NK-92 treated with Interleukin-12 subunit alpha and Interleukin-12 subunit beta, amount 100 ng/mL, for 24 hours (cell line): ENCODE measurements at places on chromosomes 16 and 17.

GRCh38 chr16:75029854-75030253 is 31.0 kb downstream of the ZNRF1 start:
- DNase-seq: no peak

DNA sequence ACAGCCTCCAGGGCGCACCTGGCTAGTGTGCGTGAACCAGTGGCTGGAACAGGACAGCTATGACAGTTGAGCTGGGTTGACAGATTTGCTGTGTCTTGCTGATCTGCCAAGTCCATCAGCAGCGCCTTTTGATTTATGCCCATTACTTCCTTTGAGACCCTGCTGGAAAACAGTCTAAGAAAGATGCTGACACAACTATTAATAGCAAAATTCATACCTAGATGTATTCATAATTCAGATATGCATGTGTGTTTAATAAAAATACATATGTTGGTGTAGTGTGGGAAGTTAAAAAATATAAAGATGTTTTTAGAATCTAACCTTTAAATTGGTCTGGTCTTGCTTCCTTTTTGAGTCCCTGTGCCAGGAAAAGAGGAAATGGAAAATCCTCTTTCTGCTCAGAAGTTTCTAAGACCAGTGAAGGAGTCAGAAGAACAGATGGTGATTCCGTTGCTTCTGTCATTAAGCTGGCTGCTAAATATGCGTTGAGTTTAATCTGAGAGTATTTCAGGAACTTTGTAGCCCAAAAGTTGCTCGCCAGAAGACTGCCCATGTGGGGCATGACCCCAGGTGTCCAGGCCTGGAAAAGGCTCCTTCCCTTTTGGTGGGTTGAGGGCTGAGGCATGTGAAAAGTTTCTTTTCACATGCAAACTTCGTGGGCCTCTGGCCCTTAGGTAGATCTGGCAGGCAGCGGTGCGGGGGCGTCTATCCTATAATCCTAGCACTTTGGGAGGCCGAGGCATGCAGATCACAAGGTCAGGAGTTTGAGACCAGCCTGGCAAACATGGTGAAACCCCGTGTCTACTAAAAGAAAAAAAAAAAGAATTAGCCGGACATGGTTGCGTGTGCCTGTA is 40.0 kb upstream of the ENDOV start:
- no peak for DNase-seq

- peak; percentile 67 for DNase-seq
These were observed 375 bp upstream of the SPN start for GRCh38 chr16:29662729-29663015.

GRCh38 chr16:11393861-11394592 is 48.8 kb downstream of the RMI2 start:
- no peak for DNase-seq

GRCh38 chr16:66091471-66091891 is 275.0 kb upstream of the CDH5 start:
- DNase-seq: no peak

DNA sequence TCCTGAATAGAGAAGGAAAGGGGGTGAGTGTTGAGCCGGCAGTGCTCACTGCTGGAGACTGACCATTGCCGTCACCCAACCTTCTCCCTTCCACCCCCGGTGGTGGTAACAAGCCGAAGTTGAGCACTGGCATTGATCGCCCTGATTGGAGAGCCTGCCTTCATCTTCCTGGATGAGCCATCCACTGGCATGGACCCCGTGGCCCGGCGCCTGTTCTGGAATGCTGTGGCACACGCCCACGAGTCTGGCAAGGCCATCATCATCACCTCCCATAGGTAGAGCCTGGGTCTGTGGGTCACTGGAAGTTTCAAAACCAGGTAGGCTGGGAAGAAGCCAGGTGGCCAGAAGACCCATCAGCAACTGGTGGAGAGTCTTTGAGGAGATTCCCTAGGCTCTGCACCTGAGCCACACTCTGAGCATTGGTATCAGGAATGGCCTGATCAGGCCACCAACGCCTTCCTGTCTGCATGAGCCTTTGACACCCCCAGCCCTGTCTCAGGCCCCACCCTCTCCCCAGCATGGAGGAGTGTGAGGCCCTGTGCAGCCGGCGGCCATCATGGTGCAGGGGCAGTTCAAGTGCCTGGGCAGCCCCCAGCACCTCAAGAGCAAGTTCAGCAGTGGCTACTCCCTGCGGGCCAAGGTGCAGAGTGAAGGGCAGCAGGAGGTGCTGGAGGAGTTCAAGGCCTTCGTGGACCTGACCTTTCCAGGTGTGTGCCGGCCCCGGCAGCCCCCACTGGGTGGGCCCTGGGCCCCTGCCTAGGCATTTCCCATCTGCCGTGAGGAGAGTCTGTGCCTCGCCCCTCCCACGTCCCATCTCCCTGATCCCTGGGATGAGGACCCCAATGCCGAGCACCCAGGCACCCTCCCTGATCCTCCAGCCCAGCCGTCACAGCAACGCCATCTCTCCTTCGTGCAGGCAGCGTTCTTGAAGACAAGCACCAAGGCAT is 4.9 kb upstream of the CCNF start:
- DNase-seq: no peak

- no peak for DNase-seq
These were observed 609.4 kb upstream of the SOX9 start for GRCh38 chr17:71511266-71511995.

DNA sequence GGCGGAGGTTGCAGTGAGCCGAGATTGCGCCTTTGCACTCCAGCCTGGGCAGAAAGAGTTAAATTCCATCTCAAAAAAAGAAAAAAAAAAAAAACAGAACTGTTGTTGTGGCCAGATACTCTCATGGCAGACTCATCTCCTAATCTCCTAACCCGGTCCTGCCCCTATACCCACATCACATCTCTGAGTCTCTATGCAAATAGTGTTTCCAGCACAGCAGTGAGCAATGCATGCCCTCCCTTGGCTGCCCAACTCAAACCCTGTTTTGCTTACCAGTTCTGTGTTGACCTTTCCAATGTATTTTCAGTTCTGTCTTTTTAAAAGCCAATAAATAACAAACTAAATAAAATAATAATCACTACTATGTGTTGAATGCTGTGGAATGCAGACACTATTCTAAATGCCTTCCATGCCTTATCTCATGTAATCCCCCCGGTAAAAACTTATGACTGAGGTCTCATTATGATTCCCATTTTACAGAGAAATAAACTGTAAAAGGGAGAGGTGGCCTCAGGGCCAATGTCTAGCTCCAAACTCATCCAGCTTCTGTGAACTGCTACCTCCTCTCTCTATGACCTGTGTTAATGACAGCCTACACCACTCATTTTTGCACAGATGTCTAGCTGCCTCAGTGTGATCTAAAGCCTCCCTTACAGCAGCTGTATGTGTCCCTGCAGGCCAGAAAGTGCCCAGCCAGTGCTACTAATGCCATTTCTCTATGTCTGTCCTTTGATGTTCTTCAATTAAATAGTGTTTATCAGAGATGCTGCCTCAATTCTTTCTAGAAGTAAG is 289.8 kb downstream of the HS3ST3B1 start:
- DNase-seq: no peak

DNA sequence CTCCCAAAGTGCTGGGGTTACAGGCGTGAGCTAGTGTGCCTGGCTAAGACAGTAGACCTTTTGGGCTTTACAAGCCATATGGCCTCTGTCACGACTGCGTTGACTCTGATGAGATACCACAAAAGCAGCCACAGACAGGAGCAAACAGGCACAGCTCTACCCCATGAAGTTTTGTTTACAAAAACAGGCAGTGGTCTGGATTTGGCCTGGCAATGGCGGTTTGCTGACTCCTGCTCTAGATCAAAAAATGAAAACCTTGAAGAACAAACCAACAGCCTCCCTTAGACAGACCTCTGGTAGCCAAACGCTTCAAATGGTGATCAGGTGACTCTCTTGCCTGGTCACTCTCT is 20.7 kb downstream of the SLC43A2 start:
- DNase-seq: no peak

GRCh38 chr17:17820046-17820445 is 16.7 kb downstream of the SREBF1 start:
- no peak for DNase-seq

- no peak for DNase-seq
These were observed 45.6 kb downstream of the PRMT7 start for GRCh38 chr16:68356249-68356918.

- no peak for DNase-seq
These were observed 51.5 kb downstream of the BANP start for GRCh38 chr16:88002749-88003148.

GRCh38 chr16:25823891-25824290 is 132.1 kb downstream of the HS3ST4 start:
- no peak for DNase-seq

- no peak for DNase-seq
These were observed 49.0 kb downstream of the CHD9 start for GRCh38 chr16:53103811-53104210.

DNA sequence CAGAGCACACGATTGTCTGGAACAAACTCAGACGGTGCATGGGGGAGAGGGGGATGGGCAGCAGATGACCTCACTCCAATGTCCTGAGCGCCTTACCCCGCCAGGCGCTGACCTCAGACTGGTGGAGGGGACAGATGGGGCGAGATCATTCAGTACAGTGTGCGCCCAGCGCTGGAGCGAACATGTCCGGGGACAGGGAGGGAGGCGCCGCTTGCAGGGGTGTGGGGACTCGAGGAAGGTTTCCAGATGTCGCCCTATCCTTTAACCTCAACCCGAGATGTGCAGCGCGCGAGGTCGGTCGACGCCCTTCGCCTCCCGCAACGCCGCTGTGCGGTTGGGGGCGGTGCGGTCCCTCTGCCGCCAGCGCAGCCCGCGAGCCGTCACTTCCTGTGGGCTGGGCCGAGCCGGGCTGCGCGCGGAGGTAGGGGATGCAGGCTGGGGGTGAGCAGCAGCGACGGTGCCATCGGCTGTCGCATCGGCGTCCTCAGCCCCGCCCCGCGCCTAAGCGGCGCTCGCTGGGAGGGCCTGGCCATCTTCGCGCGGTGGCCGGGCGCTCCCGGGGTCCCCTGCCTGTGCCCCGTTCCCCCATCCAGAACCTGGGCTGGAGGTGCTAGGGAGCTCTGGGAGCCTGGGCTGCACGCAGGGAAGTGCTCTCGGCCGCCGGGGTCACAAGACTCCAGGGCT is 5.3 kb upstream of the CDR2L start:
- DNase-seq: peak; percentile 78

GRCh38 chr16:68972720-68973119 is 129.4 kb downstream of the TANGO6 start:
- no peak for DNase-seq

GRCh38 chr16:84552135-84552534 is 47.7 kb upstream of the MEAK7 start:
- no peak for DNase-seq

- DNase-seq: no peak
These were observed 23.1 kb downstream of the STAT3 start for GRCh38 chr17:42365136-42365535.

DNA sequence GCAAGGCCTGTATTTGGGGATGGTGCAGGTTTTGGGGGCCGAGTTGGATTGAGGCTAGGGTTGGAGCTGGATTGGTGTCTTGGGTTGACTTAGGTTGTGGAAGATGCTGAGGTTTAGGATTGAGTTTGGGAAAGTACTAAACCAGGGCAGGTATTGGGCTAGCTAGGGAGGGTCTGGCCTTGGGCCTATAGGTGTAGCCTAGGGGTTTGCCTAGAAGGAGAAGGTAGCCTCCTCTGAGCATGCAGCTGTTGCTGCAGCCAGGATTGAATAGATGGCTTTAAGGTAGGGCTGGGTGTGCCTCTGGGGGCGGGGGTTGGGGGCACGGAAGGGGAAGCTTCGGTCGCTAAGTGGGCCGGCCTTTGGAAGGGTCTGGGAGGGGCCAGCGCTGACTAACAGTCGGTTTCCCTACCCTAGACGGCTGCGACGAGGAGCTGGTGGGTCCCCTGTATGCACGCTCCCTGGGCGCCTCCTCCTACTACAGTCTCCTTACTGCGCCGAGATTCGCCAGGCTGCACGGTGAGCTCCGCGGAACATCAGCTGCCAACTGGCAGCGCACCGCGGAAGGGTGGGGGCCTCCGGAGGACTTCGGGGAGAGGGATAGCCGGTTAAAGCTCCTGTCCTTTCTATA is 1.2 kb downstream of the CNTNAP1 start:
- DNase-seq: no peak

- no peak for DNase-seq
These were observed 138.4 kb upstream of the GSE1 start for GRCh38 chr16:85474621-85475217.

DNA sequence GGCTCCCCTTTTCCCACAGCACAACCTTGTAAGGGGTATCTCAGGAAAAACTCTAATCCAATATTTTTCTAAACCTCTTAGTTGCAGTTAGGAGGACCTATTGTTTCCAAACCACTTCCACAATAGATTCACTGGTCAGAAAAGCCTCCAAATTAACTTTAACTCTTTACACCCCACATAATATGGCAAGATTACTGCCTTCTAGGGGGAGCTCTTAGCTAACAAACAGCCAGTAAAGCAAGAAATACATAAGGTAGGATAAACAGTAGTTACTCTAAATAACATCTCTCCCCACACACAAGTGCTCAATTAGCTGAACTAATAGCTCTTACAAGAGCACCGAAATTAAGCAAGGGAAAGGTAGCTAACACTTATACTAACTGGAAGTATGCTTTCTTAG is 192.1 kb upstream of the KIF2B start:
- DNase-seq: no peak

DNA sequence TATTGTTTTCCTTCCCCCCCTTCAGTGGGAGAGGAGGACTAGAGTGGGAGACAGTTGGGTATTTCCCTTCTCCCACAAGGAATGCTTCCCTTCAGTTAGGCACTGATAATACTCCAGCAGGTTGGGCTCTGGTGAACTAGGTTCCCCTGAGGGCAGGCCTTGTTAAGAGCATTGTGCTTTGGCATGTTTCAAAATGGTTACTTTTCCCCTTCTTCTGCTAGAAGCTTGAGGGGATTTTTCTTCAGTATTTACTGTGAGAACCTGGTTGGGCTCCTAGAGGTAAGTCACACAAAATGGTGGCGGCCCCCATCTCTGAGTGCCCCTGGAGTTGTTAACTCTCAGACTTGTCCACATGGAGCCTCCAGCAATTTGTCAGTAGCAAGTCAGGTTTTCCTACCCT is 156.2 kb downstream of the CYB561 start:
- no peak for DNase-seq

DNA sequence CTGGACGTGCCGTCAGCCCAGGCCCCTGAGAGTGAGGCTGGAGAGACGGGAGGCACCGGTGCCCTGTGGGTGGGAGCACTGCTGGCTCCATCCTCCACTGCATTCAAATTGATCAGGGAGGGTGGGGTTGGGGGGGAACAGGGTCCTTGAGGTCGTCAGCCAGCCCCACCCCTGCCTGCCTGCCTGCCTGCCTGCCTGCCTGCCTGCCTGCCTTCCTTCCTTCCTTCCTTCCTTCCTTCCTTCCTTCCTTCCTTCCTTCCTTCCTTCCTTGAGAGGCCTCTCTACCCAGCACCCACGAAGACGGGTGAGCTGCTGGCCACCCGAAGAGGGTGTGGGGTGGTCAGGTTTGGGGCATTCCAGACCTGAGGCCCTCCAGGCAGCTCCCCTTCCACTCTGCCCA is 16.0 kb downstream of the BAHCC1 start:
- no peak for DNase-seq
